ENCODE measurements at places on chromosomes 11 and 22.

DNA sequence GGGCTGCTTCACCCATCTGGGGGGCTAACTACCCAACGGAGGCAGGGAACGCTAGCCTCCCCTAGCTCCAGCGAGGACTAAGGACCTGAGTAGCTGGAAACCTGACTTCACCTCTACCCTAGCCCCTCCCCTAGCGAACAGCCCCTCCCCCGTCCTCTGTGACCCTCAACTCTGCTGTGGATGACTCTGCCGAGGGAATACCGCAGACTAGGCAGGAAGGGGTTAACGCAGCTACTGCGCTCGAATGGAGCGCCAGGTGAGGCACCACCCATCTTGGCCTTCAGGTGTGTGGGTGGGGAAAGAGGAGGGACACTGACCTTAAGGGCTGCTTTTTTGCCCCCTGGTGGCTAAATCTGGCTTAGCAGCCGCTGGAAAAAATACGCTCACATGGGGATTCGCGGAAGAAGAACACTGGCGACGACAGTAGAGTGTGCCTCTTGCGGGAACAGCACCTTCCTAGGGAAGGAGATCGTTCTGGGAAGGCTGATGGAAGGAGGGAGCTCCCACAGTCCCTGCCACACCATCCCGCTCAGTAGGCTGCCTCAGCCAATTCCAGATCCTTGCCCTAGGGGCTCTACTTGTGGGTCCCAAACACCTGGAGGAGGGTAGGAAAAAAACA, 4.5 kb upstream of the BCL9L start:
- peak; percentile 76 for DNase-seq

- no peak for DNase-seq
Observed at GRCh38 chr22:38051900-38052862, 5.0 kb upstream of the PICK1 start.

DNA sequence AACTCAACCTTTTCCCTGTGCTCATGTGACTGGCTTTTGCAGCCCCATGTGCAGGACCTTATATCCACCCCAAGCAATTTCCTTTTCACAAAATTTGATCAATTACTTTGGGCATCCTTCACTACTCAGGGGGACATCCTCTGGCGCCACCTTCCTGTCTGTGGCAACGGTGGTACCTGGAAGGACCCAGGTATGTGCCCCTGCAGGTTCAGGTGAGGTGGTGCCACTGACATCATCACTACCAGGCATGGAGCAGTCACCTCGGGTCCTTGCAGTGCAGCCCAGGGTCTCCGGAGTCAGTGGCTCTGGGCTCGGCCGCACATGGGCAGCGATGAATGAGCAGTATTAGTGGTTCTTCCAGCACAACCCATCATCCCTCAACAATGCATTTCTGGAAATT, 37.7 kb upstream of the B3GAT1 start:
- no peak for DNase-seq

- no peak for DNase-seq
Observed at GRCh38 chr11:70501933-70502540, 103.7 kb downstream of the CTTN start.

DNA sequence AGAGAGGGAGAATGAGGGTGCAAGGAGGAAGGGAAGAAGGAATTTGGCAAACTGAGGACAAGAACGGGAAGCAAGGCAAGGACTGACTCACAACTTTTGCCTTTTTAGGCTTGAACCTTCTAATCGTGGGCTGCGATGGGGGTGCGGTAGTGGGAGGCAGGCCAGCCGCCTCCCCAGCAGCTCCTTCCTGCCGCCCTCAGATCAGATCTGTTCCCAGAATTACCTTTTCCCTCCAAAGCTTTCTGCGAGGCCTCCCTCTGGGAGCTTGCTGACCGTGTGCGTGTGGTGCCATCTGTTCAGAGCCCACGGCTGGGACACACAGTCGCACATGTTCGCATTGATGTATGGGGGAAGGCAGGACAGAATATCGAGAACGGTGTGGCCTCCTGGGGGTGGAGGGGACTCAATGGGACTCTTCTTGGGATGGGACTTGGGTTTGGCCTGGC, 86.9 kb upstream of the PARVA start:
- DNase-seq: no peak

GRCh38 chr11:117605331-117605730, 191.7 kb downstream of the DSCAML1 start:
- no peak for DNase-seq

GRCh38 chr11:1863352-1864216, 10.7 kb downstream of the LSP1 start:
- DNase-seq: no peak

DNA sequence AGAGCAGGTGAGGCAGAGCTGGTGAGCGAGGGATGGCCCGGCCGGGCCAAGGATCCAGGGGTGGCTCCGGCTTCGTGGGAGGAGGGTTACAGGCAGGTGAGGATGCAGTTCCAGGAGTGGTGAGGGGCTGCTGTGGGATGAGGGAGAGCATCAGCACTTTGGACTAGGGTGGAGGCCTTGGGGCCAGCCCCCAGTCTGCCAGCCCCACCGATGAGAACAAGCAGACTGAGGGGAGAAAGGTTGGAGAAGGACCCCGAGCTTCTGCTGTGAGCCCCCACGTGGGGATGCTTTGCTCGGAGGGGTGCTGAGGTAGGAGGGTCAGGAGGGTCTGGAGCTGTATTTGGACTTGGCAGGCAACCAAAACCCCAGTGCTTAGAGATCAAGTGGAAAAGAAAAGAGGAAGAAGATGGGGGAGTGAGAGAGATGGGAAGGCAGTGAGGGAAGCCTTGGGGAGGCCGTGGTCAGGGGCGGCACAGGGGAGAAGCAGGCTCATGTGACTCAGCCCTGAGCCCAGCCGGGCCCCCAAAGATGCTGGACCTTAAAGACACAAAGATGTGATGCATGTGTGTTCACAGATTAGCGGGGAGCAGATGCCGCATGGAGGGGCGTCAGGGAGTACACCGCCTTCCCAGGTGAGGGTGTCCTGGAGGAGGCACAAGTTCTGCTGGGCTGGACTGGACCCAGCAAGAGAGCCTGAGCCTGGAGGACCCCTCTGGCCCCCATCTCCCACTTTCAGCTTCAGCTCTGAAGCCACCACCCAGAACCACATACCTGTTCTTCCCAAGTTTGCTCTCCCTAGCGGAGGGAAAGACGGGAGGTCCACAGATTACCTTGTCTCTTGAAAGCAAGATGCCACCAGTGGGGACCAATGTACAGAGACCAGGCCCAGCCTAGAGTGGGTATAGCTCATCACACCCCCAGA, 91.3 kb downstream of the CDKN1C start:
- DNase-seq: no peak

DNA sequence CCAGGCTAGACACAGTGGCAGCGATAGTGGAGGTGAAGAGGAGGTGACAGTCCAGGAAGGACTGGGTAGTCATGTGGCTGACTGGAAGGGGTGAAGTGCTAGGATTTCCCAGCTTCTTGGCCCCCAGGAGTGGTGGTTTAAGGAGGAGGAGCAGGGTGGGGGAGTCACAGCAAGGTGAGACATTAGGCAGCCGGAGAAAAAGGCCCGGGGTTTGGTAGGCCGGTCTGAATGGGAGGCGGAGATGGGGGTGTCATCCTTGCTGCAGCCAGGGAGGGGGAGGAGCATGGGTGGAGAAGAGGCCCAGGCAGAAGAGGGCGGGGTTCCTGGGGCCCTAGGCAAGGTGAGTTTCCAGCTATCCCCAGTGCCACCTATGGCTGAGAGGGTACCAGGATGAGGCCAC, 6.1 kb downstream of the SIPA1 start:
- DNase-seq: no peak

DNA sequence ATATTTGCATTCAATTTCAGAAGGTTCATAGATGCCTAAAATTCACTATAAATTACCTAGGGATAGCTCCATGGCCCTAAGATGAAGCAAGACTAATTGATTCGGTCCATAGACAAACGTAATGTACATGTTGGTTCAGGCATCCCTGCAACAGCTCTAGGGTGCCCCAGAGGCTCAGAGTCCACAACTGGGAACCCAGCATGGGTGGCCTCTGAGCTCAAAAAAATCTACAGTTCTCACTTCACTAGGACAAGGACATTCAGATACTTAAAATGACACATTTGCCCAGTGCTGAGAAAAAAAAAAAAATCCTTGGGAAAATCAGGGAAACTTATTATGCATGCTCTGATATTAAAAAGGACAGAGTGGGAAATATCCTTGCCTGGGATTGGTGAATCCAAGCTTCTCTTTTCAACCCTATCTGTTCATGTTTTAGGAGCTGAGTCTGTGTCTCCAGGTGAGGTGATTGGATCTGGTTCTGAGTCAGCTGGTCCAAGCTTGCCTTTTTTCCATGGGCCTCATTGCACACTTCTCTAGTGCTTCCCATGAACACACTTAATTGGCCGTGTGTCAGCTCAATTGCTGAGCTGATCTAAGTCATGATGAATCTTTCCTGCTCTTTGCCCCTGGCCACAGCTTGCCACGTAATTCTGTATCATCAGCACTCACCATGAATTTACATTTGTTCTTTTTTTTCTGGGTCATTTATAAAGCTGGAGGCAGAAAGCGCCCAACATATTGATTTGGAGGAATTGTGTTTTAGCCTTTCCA, 116.3 kb upstream of the RCN1 start:
- DNase-seq: no peak

DNA sequence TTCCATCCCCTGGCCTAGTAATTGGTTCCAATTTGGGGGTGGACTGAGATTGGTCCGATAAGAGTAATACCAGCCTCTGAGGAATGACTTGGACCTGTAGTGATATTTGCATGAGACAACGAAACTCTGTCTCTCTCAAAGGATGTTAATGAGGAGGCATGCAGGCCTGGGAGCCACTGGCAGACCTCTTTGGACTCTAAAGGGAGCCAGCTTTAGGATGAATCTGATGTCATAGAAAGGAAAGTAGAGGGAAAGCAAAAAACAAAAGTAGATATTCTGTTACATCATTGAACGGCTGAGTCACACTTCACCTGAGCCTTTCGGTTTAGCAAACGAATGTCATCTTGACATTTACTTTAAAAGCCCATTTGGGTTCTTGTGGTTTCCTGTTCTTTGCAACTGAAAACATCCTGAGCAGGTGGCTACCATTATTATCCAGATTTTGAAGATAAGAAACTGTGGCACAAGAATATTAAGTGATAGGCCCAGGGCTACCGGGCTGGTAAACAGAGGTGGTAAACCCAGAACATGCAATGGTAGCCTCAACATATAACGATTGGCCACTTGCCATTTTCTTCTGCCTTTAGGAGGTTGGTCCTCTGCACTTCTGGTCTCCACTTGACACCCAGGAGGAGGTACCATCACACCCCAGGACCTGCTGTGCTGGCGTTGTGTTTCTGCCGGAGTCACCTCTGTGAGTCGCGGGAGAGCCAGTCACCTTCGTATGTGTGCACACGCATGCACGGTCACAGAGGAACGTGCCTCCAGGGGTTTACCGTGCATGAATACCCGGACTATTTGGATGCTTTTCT, 42.7 kb downstream of the RTL6 start:
- no peak for DNase-seq

- DNase-seq: no peak
Observed at GRCh38 chr22:32310777-32311176, 46.9 kb upstream of the RFPL3 start.

- no peak for DNase-seq
Observed at GRCh38 chr22:45568213-45568612, 65.5 kb downstream of the FBLN1 start.

DNA sequence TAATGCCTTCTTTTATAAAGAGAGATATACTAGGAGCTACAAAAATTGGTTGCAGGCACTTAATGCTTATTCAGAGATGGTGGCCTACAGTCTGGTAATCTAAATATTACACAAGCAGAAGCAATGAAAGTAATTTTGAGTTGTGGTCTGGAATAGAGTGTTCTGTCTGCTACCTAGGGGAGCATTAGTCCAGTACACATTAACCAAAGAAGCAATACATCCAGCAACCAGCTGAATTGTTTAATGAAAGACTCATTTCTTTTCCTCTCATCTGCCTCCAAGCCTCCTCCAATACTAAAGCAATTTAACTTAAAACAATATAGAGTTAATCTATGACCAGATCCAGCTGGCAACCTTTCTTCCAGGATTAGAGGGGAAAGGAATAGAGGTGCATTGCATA, 877.1 kb upstream of the CNTN5 start:
- no peak for DNase-seq

DNA sequence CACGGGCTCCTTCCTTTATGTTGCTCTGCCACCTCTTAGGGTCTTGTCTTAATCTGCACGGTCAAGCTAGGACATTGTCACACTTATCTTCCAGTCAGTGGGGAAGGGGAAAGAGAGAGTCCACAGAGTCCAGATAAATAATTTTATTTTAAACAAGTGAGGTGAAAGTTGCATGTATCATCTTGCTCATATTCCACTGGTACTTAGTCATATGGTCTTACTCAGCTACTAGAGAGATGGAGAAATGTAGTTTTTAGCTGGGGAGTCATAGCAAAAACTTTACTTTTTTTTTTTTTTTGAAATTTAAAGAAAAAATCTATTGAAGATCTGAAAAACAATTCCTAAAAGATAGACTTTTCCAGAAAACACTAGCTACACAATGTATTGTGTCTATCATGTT, 29.0 kb downstream of the PDE3B start:
- no peak for DNase-seq

GRCh38 chr11:123545726-123546270, 108.6 kb downstream of the SCN3B start:
- no peak for DNase-seq

DNA sequence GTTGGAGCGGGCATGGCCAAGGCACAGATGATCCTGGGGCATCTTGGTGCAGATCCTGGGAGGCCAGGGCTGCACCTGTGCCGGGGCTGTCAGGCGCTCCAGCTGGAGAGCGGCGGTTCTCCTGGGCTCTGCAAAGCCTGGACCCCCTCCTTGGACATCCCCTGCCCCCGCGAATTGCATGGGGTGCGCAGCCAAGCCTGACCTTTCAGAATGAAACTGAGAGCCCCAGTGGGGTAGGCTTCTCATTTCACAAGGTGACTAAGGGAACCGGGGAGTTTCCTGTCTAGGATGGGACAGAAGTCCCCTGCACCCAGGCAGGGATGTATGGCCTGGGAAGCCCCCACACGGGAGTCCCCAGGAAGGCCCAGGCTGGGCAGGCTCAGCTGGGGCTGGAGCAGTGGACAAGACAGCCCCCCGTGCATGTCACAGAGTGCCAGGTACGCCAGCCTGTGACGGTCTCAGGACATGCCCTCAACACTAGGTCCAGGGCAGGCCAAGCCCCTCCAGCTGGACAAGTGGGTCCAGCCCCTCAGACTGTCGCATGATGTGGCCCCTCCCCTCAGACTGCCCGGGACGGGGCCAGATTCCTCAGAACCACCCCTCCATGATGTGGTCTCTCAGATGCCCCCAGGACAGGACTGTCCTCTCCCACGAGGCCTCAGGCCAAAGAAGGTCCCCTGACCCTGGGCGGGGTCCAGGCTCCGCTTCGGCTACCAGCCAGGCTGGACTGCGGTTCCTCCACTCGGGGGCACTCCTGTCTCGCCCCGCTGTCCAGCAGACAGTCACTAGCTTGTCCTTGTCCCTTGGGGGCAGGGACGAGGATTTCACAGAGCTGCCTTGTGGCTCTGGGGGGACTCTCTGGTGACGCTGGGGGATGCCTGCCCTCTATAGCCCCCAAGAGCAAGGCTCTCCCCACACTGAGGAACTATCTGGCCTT, 2.3 kb downstream of the LSP1 start:
- DNase-seq: no peak

- DNase-seq: no peak
Observed at GRCh38 chr11:3206922-3207204, 11.8 kb downstream of the MRGPRG start.

GRCh38 chr11:25180187-25180586, 683.3 kb downstream of the LUZP2 start:
- DNase-seq: no peak
